ENCODE measurements at places on chromosomes 4 and X. TPM values are rescaled to one million over a fixed set of nuclear protein-coding genes. Genes with fewer than 3 reads are reported as not detected.

The IL15 gene
- total RNA-seq: 0.34 TPM

The BST1 gene
- 0.54 TPM for total RNA-seq

The TBX22 gene
- not detected for total RNA-seq

The VEGFC gene
- not detected for total RNA-seq

The HTT gene
- 49.4 TPM for total RNA-seq

The DCAF4L1 gene
- 0.27 TPM for total RNA-seq

The DOCK11 gene
- total RNA-seq: 44.7 TPM

The PLK4 gene
- total RNA-seq: 44.7 TPM

The TRIM75 gene
- not detected for total RNA-seq

The PABPC5 gene
- total RNA-seq: not detected

DNA sequence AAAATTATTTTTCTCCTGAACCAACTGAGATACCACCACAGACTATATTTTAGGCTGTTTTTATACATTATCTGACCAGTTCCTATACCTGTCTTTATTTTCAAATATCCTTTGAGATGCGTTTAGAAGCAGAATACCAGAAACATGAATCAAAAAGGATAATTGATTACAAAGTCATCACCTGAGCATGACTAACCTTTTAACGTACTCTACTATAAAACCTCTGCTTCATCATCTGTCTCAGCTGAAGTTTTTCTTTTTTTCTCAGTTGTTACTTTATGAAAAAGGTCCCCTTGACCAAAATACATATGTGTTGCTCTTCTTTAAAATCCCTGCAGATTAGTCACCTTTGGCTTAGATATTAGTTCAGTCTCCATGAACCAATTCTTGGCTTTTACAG, 109.8 kb downstream of the AMMECR1 start:
- no peak overlapping the region for H3K4me3 ChIP-seq
- no peak for DNase-seq

DNA sequence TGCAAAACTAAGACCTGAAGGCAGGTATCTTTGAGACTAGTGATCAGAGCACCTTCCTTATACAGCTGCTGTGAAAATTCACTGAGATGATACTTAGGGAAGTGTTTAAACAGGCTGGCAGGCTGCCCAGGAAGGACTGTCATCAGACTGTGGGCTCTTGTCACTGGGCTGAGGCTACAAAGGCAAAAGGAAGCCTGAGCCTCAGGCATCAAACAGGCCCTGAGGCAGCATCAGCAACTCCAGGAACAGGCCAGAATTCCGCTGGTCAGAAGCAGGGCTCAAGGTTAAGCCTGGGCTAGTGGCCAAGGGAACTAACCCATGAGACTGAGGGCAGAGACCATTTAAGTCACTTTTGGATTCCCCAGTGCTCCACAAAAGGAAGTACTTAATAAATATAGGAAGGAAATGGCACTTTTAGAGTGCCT, 12.8 kb downstream of the PJA1 start:
- no peak overlapping the region for H3K27ac ChIP-seq
- no peaks in the 10 kb centered on the region for H3K36me3 ChIP-seq
- peaks cover 1% of the 10 kb centered on the region for H3K4me1 ChIP-seq
- H3K27me3 ChIP-seq: no peaks in the 10 kb centered on the region
- no peak overlapping the region for H3K4me3 ChIP-seq

GRCh38 chrX:37076983-37077382, 68.8 kb downstream of the FAM47C start:
- H3K27me3 ChIP-seq: no peaks in the 10 kb centered on the region
- DNase-seq: no peak
- no peaks in the 10 kb centered on the region for H3K36me3 ChIP-seq

- no peak overlapping the region for H3K4me3 ChIP-seq
- peaks cover 6% of the 10 kb centered on the region for H3K36me3 ChIP-seq
- no peak for DNase-seq
These were observed 126.7 kb upstream of the STX18 start for GRCh38 chr4:4668355-4669210.

GRCh38 chrX:9316096-9316495, 148.8 kb upstream of the TBL1X start:
- no peaks in the 10 kb centered on the region for H3K36me3 ChIP-seq
- H3K4me1 ChIP-seq: peaks cover 10% of the 10 kb centered on the region
- DNase-seq: no peak

DNA sequence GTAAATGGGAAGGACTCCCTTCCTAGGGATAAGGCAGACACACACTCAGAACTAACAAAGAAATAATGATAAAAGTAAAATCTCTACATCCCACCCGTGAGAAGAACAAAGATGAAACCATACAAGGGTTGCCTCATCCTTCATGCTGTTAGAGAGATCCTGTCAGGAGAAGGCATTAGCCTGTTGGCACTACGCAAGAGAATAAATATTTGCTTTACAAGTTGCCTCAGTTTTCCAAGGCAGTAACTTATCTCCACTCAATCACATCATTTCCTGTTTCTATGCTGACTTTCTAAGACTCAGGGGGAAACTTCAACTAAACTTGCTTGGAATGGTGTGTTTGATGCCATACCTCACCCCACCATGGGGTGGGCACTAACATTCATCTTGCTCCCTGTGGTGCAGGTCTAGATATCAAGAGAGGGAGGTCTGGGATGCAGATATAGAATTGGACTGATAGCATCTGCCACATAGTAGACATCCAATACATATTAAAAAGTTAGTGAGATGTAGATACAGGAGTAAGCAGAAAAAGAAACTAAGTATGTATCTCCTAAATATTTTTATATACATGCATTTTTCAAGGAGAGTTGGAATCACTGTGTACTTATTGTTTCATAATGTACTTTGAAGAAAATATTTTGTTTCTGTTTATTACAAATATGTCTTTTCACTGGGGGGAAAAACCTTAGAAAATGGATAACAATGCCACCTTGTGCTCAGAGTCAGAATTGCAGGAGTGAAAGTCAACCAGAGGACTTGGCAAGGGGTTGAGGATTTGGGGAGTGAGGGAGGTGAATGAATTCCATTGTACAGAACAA, 57.2 kb upstream of the BEX4 start:
- no peak overlapping the region for H3K27ac ChIP-seq
- peaks cover 4% of the 10 kb centered on the region for H3K27me3 ChIP-seq
- no peaks in the 10 kb centered on the region for H3K36me3 ChIP-seq
- DNase-seq: no peak
- H3K4me3 ChIP-seq: no peak overlapping the region
- no peaks in the 10 kb centered on the region for H3K4me1 ChIP-seq

GRCh38 chr4:83782591-83782990, 246.7 kb downstream of the GPAT3 start:
- no peak overlapping the region for H3K27ac ChIP-seq
- H3K36me3 ChIP-seq: no peaks in the 10 kb centered on the region
- H3K4me1 ChIP-seq: no peaks in the 10 kb centered on the region
- DNase-seq: no peak
- H3K27me3 ChIP-seq: no peaks in the 10 kb centered on the region

- no peaks in the 10 kb centered on the region for H3K27me3 ChIP-seq
- H3K4me1 ChIP-seq: no peaks in the 10 kb centered on the region
- no peaks in the 10 kb centered on the region for H3K36me3 ChIP-seq
- no peak overlapping the region for H3K4me3 ChIP-seq
These were observed 6.6 kb upstream of the MAGEB17 start for GRCh38 chrX:16160729-16161128.

- no peaks in the 10 kb centered on the region for H3K36me3 ChIP-seq
- H3K27ac ChIP-seq: no peak overlapping the region
- H3K27me3 ChIP-seq: no peaks in the 10 kb centered on the region
- H3K4me3 ChIP-seq: no peak overlapping the region
- no peak for DNase-seq
These were observed 66.4 kb upstream of the MAOA start for GRCh38 chrX:43589735-43590134.

DNA sequence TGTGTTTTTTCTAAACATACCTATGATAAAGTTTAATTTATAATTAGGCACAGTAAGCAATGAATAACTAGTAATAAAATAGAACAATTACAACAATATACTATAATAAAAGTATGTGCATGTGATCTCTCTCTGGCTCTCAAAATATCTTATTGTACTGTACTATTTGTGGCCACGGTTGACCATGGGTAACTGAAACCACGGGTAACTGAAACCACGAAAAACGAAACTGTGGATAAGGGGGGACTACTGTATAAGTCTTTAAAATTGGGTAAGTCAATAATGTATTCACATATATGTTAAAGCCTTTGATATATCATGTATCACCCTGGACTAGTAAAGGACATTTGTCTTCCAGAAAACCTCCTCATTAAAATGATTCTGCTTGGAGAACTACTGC, 20.0 kb downstream of the TMEM154 start:
- H3K4me1 ChIP-seq: peaks cover 26% of the 10 kb centered on the region
- no peaks in the 10 kb centered on the region for H3K27me3 ChIP-seq
- H3K4me3 ChIP-seq: no peak overlapping the region
- H3K27ac ChIP-seq: no peak overlapping the region
- DNase-seq: no peak

GRCh38 chrX:13893826-13894225, 76.9 kb upstream of the GPM6B start:
- no peaks in the 10 kb centered on the region for H3K27me3 ChIP-seq
- no peaks in the 10 kb centered on the region for H3K4me1 ChIP-seq
- H3K27ac ChIP-seq: no peak overlapping the region
- no peaks in the 10 kb centered on the region for H3K36me3 ChIP-seq
- DNase-seq: no peak

DNA sequence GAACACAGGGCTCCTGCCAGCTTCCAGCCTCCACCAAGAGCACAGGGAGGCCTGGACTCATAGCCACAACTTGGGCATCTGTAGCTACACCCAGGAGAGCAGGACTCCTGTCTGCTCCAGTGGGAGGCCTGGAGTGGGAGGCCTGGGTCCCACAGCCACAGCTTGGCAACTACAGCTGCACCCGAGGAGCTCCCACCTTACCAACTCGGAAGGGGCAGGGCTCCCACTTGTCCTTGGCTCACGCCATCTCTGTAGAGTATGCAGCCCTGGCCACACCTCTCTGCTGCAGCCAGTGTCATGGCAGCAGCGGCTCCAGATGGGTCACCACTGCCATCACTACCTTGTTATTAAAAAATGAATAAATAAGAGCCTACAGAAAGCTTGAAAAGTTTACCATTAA, 45.5 kb downstream of the ARAP2 start:
- H3K36me3 ChIP-seq: peaks cover 8% of the 10 kb centered on the region
- H3K4me3 ChIP-seq: no peak overlapping the region
- H3K27ac ChIP-seq: no peak overlapping the region
- DNase-seq: no peak

- no peak for DNase-seq
- no peaks in the 10 kb centered on the region for H3K27me3 ChIP-seq
- H3K4me1 ChIP-seq: peaks cover 10% of the 10 kb centered on the region
- no peaks in the 10 kb centered on the region for H3K36me3 ChIP-seq
These were observed 80.3 kb upstream of the NEIL3 start for GRCh38 chr4:177229331-177229730.

- DNase-seq: no peak
- peaks cover 28% of the 10 kb centered on the region for H3K36me3 ChIP-seq
- H3K4me1 ChIP-seq: peaks cover 21% of the 10 kb centered on the region
- no peaks in the 10 kb centered on the region for H3K27me3 ChIP-seq
These were observed 19.6 kb downstream of the RCHY1 start for GRCh38 chr4:75494563-75494962.

DNA sequence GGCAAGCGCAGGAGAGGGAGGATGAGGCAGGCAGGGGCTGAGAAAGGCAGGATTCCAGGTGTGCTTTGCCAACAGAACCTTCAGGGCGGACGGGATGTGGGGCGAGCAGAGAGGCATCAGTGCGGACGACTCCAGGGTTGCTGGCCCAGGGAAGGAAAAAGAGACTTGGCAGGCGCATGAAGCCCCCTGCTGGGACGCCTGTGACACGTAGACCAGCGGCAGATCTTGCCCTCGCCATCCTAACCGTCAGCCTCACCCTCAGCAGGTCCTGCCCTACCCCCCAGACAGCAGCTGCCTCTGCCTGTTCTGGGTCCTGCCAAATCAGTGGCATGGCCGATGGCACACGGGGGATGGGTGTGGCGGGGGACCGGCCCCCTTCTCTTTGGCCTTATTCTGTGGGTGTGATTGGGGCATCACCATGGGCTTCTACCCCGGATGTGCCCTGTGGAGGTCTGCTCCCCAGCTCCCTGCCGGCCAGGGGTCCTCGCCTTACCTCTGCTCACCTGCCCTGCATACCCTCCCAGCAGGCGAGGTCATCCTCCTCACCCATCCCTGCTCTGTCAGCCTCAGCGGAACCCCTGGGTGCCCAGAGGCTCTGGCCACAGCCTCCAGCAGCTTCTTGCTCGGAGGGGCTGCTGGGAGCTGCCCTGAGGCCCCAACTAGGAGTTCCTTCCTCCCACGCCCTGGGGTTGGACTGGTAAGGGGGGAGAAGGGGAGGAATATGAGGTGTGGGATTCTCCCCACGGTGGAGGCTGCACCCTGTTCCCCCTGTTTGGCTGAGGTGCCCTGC, 2.9 kb upstream of the SH3BP2 start:
- no peaks in the 10 kb centered on the region for H3K27me3 ChIP-seq
- H3K36me3 ChIP-seq: peaks cover 2% of the 10 kb centered on the region
- peak overlapping the region; percentile 3 for H3K27ac ChIP-seq
- H3K4me1 ChIP-seq: peaks cover 47% of the 10 kb centered on the region
- DNase-seq: no peak

GRCh38 chrX:136961594-136962135, 72.1 kb downstream of the GPR101 start:
- H3K4me1 ChIP-seq: peaks cover 3% of the 10 kb centered on the region
- H3K36me3 ChIP-seq: no peaks in the 10 kb centered on the region
- no peaks in the 10 kb centered on the region for H3K27me3 ChIP-seq

GRCh38 chr4:6854098-6854744, 55.4 kb upstream of the TBC1D14 start:
- DNase-seq: no peak
- H3K4me3 ChIP-seq: no peak overlapping the region
- no peaks in the 10 kb centered on the region for H3K27me3 ChIP-seq
- peaks cover 50% of the 10 kb centered on the region for H3K36me3 ChIP-seq
- H3K27ac ChIP-seq: peak overlapping the region; percentile 43
- H3K4me1 ChIP-seq: peaks cover 29% of the 10 kb centered on the region

DNA sequence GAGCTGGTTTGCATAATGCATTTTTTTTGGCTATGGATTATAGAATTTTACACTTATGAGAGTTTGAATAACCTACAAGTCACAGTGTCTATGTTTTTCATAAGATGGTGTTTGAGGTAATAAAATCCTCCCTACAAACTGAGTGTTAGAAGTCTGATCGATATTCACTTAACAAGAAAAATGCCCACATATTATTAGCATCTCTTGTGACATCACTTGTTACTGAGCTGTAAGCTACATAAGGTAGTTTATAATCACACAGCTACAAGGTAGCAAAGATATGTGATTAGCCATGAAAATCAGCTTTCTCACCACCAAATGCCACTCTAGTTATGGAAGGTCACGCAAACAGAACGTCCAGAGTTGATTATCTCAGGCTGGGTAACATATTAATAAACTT, 669.6 kb downstream of the PCDH18 start:
- no peak for DNase-seq
- H3K27me3 ChIP-seq: no peaks in the 10 kb centered on the region
- no peaks in the 10 kb centered on the region for H3K36me3 ChIP-seq

DNA sequence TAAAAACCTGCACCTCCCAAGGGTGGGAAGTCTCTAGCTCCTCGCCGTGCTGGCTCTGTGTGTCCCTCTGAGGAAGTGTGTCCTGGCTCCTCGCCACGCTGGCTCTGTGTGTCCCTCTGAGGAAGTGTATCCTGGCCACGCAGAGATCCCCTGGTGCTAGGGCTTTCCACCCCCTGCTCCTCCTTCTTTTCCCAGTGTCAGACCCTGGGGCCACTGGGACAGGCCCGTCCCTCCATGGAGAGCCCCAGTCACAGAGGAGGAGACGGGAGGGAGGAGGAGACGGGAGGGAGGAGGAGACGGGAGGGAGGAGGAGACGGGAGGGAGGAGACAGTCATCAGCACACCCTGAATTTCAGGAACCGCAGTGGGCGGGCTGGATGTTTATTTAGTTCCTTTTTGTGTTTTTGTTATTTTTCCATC, 53.8 kb upstream of the HGFAC start:
- no peaks in the 10 kb centered on the region for H3K36me3 ChIP-seq
- H3K4me3 ChIP-seq: no peak overlapping the region
- H3K4me1 ChIP-seq: peaks cover 3% of the 10 kb centered on the region
- DNase-seq: no peak
